ENCODE measurements at places on chromosomes 6 and 20.

GRCh38 chr6:125346926-125347563 is 45.3 kb upstream of the HDDC2 start:
- no peak for DNase-seq

DNA sequence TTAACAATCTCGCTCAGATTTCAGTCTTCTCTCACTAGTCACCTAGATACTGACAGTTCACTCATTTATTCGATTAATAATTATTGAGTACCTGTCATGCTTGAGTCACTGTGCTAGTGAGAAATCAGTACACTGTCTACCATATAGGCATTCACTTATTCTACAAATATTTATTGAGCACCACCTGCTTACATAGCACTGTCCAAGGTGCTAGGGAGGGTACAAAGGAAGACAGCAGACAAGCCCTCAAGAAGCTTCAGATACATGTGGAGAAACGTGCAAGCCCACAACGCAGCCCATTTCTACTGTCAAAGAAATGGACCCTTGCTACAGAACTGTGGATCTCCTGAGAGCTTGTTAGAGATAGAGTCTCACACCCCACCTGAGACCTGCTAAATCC is 85.1 kb upstream of the SNAP25 start:
- DNase-seq = no peak

- DNase-seq = no peak
Measured at GRCh38 chr6:127858727-127859391, 42.0 kb downstream of the THEMIS start.

DNA sequence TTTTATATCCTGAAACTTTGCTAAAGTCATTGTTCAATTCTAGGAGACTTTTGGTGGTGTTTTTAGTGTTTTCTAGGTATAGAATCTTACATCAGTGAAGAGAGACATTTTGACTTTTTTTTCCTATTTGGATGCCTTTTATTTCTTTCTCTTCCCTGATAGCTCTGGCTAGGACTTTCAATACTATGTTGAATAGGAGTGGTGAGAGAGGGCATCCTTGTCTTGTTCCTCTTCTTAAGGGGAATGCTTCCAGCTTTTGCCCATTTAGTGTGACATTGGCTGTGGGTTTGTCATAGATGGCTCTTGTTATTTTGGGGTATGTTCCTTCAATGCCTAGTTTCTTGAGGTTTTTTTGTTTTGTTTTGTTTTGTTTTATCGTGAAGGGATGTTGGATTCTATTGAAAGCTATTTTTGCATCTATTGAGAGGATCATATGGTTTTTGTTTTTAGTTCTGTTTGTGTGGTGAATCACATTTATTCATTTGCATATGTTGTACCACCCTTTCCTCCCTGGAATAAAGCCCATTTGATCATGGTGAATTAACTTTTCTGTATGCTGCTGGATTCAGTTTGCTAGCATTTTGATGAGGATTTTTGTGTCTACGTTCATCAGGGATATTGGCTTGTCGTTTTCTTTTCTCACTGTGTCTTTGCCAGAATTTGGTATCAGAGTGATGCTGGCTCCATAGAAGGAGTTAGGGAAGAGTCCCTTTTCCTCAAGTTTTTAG is 540.1 kb upstream of the FLRT3 start:
- DNase-seq = no peak

DNA sequence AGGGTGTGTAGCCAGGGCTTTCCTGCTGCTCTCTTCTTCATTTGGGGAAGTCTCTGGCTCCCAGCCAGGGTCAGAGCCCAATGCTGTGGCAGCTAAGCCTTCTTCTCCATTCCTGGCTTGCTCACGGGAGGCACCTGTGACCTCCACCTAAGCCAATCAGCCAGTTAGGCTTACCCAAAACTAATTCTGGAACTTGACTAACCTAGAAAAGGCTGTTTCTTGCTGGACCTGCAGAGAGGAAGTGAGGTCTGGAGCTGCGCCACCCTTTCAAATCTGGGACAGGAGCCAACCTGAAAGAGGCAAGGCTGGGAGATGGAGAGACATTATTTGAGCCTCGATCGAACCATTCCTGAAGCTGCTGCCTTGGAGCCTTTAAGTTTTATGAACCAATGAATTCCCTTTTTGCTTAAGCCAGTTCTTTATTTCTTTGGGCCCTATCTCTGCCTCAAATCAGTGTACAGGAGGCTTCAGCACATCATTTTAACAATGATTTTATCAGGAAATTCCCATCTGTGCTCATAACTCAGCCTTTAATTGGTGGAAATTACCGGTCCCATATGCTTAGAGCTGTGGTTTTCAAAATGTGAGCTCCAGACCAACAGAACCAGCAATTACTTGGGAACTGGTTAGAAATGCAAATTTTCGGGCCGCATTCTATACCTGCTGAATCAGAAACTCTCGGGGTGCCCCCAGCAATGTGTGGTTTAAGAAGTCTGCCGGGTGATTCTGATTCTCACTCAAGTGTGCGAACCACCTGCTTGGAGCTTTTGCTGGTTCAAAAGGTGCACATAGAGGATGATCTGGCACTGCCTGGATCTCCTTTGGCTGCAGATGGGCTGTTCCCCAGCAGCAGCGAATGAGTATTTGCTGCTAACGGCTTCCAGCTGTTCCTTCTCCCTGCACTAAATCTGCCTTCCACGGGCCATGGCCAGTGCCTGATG is 97.4 kb upstream of the RNF24 start:
- DNase-seq = no peak

DNA sequence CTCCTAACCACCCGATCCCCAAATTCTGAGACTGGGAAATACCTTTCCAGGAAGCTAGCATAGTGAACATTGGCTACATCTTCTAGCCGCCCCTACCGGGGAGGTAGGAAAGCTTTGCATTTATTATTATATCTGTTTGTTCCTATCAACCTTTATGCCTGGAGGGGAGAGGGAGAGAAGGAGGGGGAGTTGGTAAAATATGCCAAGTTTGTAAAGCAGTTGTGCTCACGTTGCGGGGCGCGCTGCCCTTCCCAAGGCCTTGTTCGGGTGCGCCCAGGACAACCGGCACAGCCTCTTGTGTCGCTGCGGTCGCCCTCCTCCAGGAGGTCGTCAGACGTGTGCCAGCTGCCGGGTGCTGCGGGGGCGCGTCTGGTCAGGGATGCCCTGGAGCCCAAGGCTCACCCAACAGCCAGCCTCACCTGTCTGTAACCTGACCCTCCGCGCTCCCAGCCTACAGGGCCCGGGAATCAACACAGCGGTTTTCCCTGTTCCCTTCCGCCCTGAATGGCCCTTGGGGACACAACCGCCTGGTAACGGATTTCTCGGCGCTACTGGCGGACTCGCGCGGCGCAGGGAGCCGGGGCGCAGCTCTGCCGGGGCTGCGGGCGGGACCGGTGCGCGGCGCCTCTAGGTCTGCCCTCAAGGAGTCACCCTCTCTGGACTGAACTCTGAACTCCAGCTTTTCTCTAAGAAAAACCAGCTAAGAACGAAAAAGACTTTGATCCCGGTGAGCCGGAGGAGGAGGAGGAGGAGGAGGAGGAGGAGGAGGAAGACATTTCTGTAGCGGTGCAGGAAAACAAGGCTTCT is 1.1 kb upstream of the OVOL2 start:
- DNase-seq = no peak

- DNase-seq = no peak
Measured at GRCh38 chr6:79330704-79331103, 96.2 kb upstream of the HMGN3 start.
